ENCODE measurements at places on chromosomes 1 and 21. TPM values are rescaled to one million over a fixed set of nuclear protein-coding genes. Genes with fewer than 3 reads are reported as not detected.

Gene C1orf56
- 1.9 TPM for total RNA-seq

Gene ANKRD65
- not detected for total RNA-seq

Gene NUP210L
- 0.17 TPM for total RNA-seq

Gene NADK
- 74.3 TPM for total RNA-seq

Gene EFNA3
- total RNA-seq = 3.6 TPM

Gene GALE
- total RNA-seq = 19.4 TPM

Gene MGST3
- total RNA-seq = 62.3 TPM

Gene UBQLN4
- 31.9 TPM for total RNA-seq

Gene LZIC
- 27.7 TPM for total RNA-seq

Gene OR14K1
- not detected for total RNA-seq

Gene PROX1
- not detected for total RNA-seq

Gene GOLT1A
- total RNA-seq = not detected

Gene TMEM82
- total RNA-seq = not detected

Gene LORICRIN
- not detected for total RNA-seq

Gene SLC22A15
- 1.6 TPM for total RNA-seq

Gene SPATA21
- not detected for total RNA-seq

Gene OLIG2
- not detected for total RNA-seq

Gene KIAA0040
- total RNA-seq = 57.1 TPM

Gene HSPA6
- total RNA-seq = 1.4 TPM

Gene SPATA1
- total RNA-seq = 4.0 TPM

Gene CYP4Z1
- total RNA-seq = not detected

Gene SV2A
- total RNA-seq = 27.5 TPM

Gene ANGPTL7
- total RNA-seq = not detected

Gene RNU1-1
- 3,430 TPM for total RNA-seq

Gene CHI3L1
- 0.37 TPM for total RNA-seq

Gene ARHGEF11
- 14.5 TPM for total RNA-seq

Gene TLR5
- 1.8 TPM for total RNA-seq

Gene TSPEAR
- not detected for total RNA-seq

Gene TNFRSF9
- total RNA-seq = 3.2 TPM

Gene KISS1
- total RNA-seq = not detected

Gene NBPF4
- total RNA-seq = 0.11 TPM

Gene SELP
- total RNA-seq = 0.83 TPM

Gene FBLIM1
- total RNA-seq = not detected

Gene GPR137B
- 9.3 TPM for total RNA-seq

Gene LRRC3
- 3.5 TPM for total RNA-seq

Gene AADACL3
- total RNA-seq = not detected

Gene CELA3B
- total RNA-seq = not detected

Gene MATN1
- total RNA-seq = 0.26 TPM

Gene ZNF683
- 9.9 TPM for total RNA-seq

Gene CLDN17
- total RNA-seq = not detected

Gene HUNK
- total RNA-seq = 0.48 TPM

Gene CFHR4
- total RNA-seq = not detected

Gene MIER1
- 57.1 TPM for total RNA-seq

Gene CD1B
- total RNA-seq = not detected

Gene CYB561D1
- total RNA-seq = 25.1 TPM

Gene TCP10L
- total RNA-seq = 0.23 TPM

Gene AMY1C
- total RNA-seq = not detected

Gene S100A7
- not detected for total RNA-seq

Gene ZCCHC17
- total RNA-seq = 24.4 TPM

Gene CSTB
- 60.2 TPM for total RNA-seq

Gene PDE4B
- total RNA-seq = 40.0 TPM

Gene PTPRC
- 828 TPM for total RNA-seq
